ENCODE measurements at places on chromosomes 3 and 15. TPM values are rescaled to one million over a fixed set of nuclear protein-coding genes. Genes with fewer than 3 reads are reported as not detected.

Gene CERS3
- total RNA-seq: not detected

Gene ARL14
- total RNA-seq: not detected

DNA sequence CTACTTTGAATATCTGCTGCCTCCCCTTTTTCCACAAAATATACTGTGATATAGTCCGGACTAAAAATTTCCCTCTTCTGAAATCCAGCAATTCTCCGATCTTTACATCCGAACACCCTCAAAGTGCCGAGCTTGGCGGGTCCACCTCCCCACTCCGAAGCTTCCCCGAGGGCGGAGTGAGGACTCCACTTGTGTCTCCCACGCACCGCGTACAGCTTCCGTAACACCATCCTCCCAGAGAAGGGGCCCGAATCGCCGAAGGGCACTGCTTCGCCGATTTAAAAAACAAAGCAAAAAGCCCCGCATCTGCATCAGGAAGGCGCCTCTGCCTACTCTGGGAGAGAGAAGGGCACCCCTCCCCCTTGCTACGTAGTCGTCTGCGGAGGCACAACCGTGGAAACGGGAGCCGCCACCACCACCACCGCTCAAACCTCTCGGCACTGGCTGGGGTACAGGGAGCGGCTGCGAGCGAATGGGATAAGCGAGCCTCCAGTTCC is 551 bp downstream of the NCBP2 start:
- no peak for DNase-seq

Gene GOLGA8O
- total RNA-seq: 0.09 TPM

Gene GPR171
- total RNA-seq: not detected

Gene GP9
- total RNA-seq: not detected

GRCh38 chr3:188649521-188649920 is 495.6 kb downstream of the LPP start:
- peak; percentile 52 for DNase-seq

- no peak for DNase-seq
Measured at GRCh38 chr3:132292042-132292441, 25.2 kb upstream of the ACP3 start.

Gene SENP2
- 39.6 TPM for total RNA-seq

Gene C3orf22
- not detected for total RNA-seq

DNA sequence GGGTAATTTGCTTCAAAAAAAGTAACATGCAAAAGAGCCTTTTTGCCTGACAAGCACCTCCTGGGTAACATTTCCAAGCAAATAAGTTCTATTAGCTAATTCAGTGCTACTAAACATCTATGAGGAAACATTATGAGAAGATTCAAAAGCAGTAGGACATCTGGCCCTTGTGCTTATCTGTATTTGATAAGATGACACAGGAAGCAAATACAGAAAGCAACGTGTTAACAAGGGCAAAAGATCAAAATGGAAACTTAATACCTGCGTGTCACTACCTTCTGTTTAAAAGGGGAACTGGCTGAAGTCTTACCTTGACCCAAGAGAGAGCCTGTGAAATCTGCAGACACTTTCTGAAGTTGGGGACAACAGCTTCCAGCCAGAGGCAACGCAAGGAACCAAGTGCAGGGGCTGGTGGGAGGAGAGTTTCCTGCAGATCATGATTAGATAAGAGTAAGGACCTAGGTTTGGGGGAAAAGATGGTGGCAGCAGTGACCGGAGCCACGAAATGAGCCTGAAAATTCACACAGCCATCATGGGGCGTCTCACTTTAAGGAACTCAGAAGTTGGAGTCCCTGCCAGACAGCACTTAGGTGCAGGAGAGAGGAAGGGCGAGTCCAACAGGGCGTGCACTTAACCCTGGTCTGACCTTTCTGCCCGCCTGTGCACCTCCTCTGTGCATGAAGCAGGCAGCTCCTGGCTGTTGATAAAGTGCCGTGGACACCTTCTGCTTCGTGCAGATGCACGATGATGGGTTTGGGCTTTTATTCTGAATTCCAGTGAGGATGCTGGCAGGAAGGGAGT is 153.6 kb upstream of the BHLHE40 start:
- DNase-seq: peak; percentile 10

- DNase-seq: no peak
Measured at GRCh38 chr3:14550181-14550580, 10.0 kb upstream of the GRIP2 start.

DNA sequence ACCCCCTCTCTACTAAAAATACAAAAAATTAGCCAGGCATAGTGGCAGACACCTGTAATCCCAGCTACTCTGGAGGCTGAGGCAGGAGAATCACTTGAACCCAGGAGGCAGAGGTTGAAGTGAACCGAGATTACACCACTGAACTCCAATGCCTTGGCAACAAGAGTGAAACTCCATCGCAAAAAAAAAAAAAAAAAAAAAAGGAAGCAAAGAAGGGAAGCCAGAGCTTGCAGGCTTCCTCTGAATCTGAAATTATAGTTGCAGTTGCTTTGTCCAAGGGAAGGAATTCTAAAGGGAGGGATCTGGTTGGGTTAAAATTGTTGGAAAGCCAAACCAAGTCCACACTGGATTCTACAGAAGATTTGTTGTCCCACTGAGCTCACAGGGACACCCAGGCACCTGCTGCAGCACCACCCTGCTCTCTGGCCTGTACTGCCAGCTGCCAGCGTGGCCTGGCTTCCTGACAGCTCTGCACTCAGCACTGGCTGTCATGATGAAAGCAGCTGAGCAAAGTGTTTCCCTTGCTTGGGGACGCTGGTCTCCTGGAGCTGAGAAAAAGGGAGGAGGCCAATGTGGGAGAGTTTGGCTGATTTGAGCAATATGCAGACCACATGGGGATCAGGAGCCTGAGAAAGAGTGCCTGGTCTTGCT is 88.8 kb upstream of the HES1 start:
- DNase-seq: no peak

- DNase-seq: no peak
Measured at GRCh38 chr15:63889831-63890230, 56.1 kb upstream of the HERC1 start.

Gene GABRG3
- total RNA-seq: not detected

Gene GRK7
- total RNA-seq: not detected

Gene TEX9
- 8.3 TPM for total RNA-seq

GRCh38 chr3:42216302-42216701 is 49.7 kb downstream of the CCK start:
- DNase-seq: no peak

Gene MYZAP
- not detected for total RNA-seq

Measured in fibroblast of the aortic adventitia (primary cell).